ENCODE measurements at places on chromosomes 16 and 17.

GRCh38 chr17:33045216-33045615 is 53.6 kb downstream of the SPACA3 start:
- no peak for DNase-seq

DNA sequence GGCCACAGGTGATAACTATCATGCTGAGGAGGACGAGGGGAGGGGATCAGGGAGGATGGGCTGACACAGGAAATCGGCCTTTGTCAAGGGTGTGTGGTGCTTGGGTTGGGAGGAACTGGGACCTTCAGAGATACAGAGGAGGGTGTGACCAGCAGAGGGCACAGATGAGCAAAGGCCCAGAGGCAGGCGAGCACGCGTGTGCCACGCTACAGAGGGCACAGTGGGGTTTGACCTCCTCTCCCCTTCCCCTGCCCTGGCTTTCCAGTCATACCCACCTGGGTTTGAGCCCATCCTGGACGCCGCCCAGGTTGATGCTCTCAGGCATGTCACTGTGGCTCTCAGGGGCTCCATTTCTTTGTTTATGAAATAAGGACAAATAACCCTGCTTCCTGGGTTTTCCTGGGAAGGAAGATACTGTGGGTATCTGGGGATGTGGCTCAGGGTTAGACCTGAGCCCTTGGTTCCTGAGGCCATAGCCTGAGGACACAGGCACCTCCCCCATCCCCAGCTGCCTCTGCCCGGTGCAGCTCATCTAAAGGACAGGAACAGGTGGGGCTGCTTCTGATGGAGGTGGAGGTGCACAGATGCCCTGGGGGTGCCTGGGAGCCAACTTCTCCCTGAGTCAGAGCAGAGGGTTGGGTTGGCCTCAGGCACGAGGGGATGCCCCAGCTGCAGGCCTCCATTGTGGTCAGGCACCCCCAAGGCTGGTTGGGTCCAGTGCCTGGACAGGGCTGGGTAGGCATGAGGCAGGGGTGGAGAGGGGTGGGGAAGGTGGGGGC is 51.8 kb downstream of the BEAN1 start:
- DNase-seq, result no peak

DNA sequence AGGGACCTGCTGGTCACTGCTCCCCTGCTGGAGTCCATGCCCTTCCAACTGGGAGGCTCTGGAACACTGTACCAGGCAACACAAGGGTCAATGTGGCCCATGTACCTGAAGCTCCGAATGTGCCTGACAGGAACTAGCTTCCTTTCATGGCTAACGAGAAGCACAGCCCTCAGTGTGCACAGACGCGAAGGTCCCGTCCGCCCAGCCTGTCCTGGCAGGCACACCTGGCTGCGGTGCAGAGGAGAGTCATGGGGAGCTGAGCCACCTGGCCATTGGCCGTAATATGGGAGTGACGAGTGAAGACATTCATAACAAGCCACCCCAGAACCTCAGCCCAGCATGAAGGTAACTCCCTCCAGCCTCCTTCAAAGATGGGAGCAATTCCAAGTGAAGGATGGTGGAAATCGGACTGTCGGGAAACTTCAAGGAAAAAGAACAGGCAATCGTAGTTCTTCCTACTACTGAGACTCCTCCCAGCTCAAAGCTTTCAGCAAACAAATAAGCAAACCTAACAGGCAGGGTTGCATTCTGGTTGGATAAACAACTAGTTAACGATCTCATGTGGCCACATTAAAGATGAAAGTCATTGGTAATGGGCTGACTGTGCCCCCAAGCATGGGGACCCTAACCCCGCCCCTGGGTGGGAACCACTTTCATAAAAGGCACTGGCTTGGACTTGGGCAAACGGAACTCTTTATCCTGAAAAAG is 13.2 kb downstream of the TMEM11 start:
- peak; percentile 70 for DNase-seq

- DNase-seq, result peak; percentile 59
Observed at GRCh38 chr17:51166987-51167931, 1.0 kb downstream of the NME2 start.

- DNase-seq, result no peak
Observed at GRCh38 chr17:73058022-73058421, 34.5 kb downstream of the SLC39A11 start.

GRCh38 chr17:27355419-27355818 is 61.5 kb downstream of the WSB1 start:
- no peak for DNase-seq

DNA sequence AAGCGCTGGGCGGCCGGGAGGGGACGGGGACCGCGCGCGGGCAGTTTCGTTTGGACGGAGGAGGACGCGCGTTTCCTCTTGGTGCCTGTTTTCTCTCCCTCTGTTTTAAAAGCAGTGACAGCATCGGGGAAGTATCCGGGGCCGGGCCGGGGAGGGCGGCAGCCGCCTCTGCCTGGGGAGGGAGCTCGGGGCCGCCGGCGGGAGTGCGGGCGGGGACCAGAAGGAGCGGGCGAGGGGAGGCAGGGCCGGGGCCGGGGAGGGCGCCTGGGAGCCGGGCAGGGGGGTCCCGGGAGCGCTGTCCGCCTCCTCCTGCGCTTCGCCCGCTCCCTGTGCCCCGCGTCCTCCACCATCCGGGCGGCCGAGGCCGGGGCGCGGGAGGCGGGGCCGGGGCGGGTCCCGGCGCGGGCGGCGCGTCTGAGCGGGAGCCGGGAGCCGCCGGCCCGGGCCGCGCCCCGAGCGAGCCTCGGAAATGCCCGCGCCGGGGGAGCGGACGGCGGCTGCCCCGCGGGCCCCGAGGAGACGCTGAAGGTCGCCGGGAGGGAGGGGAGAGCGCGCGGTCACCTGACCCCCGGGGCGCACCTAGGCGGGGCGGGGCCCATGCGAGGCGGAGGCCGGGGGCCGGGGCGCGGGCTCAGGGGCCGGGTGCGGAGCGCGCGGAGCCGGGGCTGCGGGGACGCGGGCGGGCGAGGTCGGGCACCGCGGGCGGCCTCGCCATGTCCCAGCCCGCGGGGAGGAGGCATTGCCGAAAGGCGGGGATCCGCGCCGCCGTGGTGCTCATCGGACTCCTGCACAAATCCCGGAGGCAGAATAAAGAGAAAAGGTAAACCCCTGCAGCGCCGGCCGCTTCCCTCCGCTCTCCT is 57.3 kb downstream of the RAP1GAP2 start:
- peak; percentile 57 for DNase-seq

DNA sequence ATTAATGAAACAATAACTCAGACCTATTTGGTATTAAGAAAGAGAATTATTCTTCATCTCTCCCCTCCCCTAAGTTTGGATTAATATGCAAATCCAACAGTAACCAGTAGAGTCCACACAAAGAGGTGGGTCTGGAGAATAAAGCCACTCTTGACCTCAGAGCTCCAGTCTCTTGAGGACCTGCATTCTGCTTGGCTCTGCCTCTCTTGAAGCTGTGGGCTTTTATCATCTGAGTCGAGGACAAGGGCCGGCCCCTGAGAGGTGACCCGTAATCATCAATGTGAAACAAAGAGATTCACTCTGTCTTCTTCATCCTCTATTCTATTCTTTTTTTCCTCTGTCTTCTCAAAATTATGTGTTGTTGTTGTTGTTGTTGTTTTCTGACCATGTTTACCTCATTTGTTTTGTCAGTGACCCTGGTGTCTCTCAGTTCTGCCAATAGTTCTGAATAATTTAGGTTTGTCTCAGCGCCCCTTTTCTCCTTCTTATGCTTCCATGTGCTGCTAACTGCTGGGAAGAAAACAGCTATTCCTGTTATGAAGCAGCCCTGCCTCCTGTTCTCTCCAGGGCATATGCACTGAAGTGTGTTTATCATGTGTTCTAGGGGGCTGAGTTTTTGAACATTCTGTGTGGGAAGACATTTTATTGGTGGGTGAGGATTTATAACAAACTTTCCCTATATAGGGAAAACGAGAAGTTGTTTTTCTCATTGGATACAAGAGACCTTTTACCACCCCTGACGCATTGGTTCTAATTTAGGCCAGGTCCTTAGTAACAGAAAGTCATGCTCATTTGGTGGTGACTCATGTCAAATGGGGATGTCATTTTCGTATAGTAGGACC is 135.8 kb downstream of the TRIM37 start:
- no peak for DNase-seq

GRCh38 chr17:50916708-50917417 is 50.7 kb upstream of the TOB1 start:
- DNase-seq, result no peak

- no peak for DNase-seq
Observed at GRCh38 chr16:27199235-27199586, 4.1 kb upstream of the KDM8 start.

- no peak for DNase-seq
Observed at GRCh38 chr16:53449816-53450517, 15.7 kb downstream of the RBL2 start.

GRCh38 chr16:6732166-6732565 is 600.5 kb upstream of the RBFOX1 start:
- no peak for DNase-seq

GRCh38 chr17:36183001-36183971 is 6.8 kb upstream of the TBC1D3B start:
- peak; percentile 93 for DNase-seq

DNA sequence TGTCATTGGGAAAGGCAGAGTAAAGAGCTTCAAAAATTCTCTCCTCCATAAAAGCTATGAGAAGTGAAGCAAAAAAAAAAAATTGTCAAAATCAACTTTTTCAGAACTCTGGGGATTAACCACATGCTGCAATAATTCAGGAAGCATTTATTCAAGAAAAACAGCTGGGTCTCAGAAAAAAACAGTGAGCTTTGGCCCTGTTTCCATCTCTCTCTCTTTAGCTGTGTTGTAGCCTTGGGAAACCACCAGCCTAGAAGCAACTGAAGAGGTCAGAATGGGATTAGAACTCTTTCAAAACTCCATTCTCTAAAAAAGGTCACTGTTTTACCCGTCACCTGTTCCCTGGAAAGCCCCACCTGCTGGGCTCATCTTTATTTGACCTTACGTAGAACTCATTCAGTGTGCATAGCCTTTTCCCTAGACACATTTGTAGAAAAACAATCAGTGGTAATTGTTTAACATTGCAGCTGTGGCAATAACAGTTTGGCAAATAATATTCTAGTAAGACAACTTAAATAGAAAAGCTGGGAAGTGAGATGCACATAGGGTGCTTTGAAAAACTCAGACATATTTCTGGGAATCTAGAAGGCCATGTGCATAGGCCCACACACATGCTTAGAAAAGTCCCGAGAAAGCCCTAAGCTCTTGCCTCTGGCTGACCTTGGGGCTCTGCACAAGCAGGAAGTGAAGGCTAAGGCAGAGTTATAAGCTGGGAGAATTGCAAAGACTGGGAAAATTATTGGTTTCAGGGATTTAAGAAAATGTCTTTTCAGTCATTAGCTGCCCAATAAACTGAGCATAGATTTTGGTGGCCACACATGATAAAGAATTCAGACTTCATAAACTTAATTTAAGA is 18.0 kb downstream of the SLC5A11 start:
- no peak for DNase-seq

DNA sequence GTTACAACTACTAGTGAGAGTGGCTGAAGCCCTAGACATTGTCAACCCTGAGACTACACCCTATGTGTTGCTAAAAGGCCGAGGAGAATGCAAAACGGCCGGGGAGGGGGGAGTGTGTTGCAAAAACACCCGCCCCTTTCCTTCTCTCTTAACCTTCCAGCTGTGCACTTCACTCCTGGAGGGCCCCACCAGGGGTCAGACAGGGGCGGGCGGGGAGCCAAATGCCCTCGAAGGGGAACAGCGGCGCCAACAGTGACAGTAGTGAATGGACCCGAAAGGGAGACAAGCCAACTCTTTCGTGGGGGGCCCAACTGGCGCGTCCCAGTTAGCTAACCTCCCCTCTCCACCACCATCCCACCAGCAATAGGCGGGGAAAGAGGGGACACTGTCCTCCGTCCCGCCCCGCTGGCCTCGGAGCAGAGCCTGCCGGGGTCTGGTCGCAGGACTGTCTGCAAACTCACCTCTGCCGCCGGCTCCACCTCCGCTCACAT is 352 bp downstream of the MARF1 start:
- DNase-seq, result no peak

GRCh38 chr17:34067011-34067410 is 188.1 kb upstream of the CCL2 start:
- no peak for DNase-seq

GRCh38 chr17:1908699-1909309 is 79.0 kb downstream of the RPA1 start:
- peak; percentile 85 for DNase-seq

DNA sequence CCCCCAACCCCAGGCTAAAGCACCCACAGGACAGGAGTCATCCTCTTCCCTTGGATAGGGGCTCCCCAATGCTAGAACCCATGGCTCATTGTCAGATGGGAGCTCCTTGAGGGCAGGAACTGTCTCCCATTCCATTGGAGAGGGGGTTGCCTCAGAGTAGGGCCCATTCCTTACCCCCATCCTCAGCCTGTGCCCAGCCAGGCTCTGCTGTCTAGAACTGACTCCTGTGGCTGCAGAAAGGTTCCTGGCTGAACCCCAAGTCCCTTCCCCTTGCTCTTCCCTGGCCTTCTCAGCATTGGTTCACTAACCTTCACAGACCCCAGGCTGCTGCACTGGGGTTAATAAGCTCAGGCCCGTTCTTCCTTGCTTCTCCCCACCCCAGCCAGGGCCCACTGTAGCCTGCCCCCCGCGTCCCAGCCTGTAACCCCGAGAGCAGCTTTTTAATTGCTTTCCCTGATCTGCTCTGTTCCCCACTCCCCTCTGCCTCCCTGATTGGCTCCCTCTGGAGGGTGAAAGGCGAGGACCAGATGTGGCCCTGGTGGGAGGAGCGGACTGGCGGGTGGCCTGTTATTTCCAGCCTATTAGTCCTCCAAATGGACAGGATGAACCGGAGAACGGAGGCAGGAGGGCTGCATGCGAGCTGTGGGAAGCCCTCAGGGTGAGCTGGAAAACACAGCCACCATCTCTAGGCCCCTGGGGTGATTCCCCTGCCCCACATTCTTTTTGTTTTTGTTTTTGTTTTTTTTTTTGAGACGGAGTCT is 6.0 kb upstream of the GFAP start:
- no peak for DNase-seq

- peak; percentile 86 for DNase-seq
Observed at GRCh38 chr17:40319651-40320540, 10.9 kb downstream of the RARA start.

DNA sequence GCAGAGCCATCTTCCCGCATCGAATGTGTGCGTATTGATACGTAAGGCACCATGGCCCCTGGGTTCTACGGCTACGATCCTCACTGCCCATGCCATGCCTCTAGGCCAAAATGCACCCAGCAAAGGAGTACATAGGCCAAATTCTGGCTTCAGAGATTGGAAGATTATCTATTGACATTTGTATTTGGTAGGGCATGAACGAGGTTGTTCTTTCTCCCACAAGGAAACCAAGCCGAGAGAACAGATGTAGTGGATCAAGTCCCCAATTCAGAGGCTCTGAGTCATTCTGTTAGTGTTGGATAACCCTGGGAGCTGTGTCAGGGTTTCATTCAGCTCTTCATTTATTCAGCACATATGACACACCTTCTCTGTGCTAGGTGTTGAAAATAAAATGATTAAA is 36.5 kb downstream of the HOXB1 start:
- no peak for DNase-seq

GRCh38 chr17:9658593-9659211 is 13.4 kb downstream of the USP43 start:
- DNase-seq, result no peak

- DNase-seq, result no peak
Observed at GRCh38 chr16:74451951-74452758, 30.9 kb upstream of the CLEC18B start.

All from T47D (cell line).